ELR (cell line): ENCODE measurements at places on chromosomes 16 and 17.

- DNase-seq, result no peak
Measured at GRCh38 chr16:52568983-52569690, 22.2 kb upstream of the TOX3 start.

DNA sequence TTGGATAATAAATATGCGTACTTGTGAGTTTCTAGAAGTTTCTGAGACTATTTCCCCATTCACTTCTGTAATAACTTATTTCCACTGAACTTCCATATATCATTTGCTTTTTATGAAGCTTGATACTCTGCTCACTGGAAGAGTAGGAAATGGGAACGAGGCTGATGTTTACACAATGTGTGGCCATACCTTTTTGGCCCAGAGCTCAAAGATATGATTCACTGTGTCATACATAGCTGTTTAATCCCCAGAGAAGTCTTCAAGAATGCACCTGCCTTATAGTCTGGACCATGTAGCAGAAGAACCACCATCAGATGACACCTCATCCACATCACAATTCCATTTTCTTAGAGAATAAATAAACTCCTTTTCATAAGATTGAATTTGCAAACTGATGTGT is 40.3 kb upstream of the TEKT3 start:
- DNase-seq, result no peak

- peak; percentile 92 for DNase-seq
Measured at GRCh38 chr17:70184770-70185169, 15.4 kb downstream of the KCNJ2 start.

- DNase-seq, result peak; percentile 63
Measured at GRCh38 chr17:29588562-29589411, 661 bp downstream of the GIT1 start.

- DNase-seq, result no peak
Measured at GRCh38 chr17:53792997-53793396, 29.7 kb upstream of the KIF2B start.

DNA sequence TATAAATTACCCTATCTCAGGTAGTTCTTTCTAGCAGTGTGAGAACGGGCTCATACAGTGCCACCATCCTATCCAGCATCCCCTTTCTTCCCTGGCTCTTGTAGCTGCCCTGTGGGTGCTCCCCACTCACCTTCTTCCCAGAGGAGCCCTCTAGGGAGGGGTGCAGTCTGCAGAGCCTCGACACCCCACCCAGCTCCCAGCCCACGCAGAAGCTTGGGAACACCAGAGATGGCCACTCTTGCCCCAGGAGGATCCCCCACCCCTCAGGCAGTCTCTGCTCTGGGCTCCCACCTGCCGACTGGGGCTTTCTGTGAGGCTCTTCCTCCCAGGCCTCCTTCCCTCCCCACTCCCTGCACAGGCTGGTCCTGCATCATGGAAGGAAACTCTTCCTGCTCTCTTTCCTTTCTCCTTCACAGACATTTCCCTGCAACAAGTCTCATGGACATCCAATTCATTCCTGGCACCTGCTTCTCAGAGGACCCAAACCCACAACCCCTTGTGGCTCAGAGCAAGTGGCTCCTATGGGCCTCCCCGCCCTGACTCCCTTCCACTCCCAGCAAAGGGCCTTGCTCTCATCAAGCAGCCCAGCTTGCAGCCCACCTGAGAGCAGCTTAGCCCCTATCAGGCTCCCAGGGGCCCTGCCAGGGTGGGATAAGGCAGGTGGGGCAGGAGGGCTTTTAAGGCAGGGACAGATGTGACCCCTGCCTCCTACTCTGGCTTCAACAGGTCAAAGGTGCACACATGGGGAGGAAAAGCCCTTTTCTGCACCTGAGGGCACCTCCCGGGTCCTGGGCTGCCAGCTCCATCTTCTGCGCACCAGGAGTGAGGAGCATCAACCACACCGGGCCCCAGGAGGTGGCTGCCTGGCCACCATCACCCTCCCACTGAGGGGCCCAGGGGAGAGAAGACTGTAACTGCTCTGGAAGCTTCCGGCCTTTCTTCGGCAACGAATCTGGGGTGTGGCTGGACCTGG is 263.8 kb upstream of the TNRC6C start:
- no peak for DNase-seq

GRCh38 chr16:4583906-4584305 is 27.8 kb downstream of the C16orf96 start:
- no peak for DNase-seq

DNA sequence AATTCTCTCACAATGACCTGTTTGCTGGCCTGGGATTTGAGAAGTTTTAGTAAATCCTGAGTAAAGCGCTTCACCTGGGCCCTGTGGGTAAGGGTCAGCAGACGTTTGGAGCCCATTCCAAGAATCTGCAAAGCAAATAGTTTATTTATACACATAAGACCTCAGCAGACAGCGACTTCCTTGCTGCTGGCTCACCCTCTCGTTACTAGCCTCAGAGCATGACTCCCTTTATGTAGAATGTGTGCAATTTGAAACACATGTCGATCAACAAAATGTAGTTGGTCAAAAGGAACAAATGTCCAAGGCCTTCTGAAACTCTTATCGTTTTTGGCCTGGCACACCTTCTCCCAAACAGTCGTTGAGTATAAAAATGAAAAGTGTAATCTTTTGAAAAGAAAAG is 31.3 kb downstream of the MARF1 start:
- no peak for DNase-seq

- no peak for DNase-seq
Measured at GRCh38 chr17:79075861-79076406, 1.3 kb downstream of the ENGASE start.

DNA sequence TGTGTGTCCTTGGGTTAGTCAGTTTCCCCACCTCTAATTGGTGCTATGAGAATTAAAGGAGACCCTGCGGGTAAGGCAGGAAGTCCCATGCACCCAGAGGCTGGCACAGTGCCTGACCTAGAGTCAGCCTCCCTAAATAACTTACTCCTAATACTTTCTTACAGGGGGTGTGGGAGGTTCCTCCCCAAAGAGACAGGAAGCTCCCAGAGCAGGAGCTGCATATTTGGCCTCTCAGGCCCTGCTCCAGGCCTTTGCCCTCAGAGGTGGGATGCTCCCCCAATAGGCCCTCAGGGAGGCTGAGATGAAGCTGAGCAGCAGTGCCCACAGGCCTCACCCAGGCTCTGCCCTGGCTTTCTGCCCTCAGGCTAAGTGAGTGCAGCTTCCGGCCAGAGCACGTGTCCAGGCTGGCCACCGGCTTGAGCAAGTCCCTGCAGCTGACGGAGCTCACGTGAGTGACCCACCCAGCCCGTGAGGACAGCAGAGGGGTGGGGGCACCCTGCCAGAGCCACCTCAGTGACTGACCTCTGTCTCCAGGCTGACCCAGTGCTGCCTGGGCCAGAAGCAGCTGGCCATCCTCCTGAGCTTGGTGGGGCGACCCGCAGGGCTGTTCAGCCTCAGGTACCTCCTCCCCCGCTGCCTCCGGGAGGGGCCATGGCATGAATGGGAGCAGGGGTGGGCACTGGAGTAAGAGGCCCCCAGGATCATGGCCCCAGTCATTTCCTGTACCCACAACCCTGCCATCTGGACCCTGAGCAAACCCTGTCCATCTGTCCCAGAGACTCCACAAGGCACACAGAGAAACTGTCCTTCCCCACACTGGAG is 31.1 kb upstream of the CPNE2 start:
- DNase-seq, result peak; percentile 89

DNA sequence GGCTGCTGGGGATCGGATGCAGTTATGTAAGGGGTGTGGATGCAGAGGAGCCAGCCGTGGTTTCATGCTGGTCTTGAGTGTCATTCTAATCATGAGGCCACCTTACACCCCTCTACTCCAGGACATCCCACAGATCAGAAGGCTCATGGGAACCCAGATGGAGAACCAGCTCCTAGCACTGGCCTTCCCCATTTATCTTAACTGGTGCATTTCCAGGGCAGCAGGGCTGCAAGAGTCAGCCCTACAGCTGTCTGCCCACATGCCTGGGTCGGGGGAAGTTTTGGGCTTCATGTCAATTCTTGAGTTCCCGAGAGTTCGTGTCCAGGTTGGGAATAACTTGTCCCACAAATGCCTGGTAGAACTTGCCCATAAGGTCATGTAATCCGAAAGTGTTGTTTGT is 29.1 kb downstream of the RPTOR start:
- no peak for DNase-seq

DNA sequence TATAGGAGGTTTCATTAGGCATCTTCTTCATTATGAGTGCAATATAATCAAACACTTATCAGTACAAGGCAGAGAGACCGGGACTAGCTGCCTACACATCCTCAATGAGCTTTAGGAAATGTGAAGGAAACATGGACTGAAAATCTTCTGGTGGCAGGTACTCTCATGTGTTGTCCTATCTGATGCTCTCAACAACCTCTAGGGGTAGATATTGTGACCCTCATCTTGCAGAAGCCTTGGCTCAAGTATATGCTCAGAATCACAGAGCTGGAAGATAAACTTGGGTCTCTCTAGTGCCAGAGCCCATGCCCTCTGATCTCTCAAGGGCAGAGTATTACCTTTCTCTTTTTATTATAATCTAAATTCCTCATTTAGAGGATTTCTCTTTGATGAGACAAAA is 181.6 kb upstream of the C17orf78 start:
- no peak for DNase-seq

GRCh38 chr17:80181431-80181830 is 11.6 kb downstream of the CARD14 start:
- no peak for DNase-seq

- no peak for DNase-seq
Measured at GRCh38 chr17:17305281-17305801, 2.2 kb downstream of the NT5M start.

DNA sequence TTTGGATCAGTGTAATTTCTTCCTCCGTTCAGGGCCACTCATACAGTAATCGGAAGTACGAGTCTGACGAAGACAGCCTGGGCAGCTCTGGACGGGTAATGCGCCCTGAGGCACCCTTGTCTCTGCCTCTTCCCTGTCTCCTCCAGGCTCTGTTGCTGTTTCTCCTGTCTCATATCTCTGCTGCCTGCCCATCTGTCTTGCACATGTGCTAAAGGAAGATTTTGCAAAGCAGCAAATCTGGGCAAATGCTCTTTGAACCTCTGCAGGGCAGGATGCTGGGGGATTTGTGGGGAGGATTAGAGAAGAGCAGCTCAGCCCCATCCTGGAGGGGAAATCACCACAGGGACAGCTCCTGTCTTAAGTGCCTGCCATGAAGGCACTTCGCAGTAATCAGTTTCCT is 32.4 kb upstream of the POLR3E start:
- DNase-seq, result peak; percentile 23

DNA sequence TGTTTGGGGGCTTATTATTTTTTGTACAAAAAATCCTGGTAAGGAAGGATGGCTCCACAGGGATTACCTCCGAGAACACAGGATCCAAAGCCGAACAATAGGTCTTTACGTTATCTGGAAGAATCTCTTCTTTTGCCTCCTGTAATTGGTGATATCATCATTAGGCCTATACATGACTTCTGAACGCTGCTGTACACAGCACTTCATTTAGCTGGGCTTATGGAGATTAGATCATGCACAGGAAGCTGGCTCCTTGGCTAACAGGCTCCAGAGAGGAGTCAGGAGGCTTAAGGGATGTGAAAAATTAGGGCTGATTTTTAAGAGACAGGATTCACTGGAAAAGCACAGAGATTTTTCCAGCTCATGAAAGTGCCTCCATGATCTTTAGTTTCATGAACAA is 54.7 kb downstream of the TANGO6 start:
- no peak for DNase-seq

DNA sequence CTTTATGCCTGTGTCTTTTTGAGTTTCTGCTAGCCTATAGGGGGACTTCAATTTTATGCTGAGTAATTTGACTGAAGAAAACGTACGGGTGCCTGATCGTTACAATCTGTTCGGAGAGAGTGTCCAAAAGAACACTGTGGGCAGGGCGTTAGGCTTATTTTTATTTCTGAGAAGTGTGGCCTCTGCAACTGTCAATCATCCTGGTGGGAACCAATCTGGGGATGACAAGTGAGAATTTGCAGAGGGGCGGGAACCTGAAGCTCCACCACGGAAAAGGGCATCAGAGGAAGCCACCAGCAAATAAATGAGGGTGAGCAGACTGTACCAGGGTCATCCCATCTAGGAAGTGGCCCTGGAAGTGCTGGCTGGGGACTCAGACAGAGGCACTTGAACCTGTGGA is 12.0 kb upstream of the CDYL2 start:
- no peak for DNase-seq

DNA sequence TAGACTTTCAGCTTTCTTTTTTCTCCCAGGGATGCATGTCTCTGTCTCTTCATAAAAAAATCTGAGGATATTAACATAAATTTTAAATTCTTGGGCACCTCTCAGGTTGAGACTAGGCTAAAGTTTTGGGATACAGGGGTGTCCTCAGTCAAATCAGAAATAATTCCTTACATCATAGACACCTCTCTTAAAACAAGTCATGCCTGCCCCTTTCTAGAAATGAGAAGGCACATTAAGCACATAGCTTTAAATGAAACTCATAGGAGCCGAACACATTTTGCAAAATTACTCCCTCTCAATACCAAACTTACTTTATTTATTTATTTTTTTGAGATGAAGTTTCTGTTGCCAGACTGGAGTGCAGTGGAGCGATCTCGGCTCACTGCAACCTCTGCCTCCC is 67.3 kb upstream of the BCAR1 start:
- DNase-seq, result no peak

DNA sequence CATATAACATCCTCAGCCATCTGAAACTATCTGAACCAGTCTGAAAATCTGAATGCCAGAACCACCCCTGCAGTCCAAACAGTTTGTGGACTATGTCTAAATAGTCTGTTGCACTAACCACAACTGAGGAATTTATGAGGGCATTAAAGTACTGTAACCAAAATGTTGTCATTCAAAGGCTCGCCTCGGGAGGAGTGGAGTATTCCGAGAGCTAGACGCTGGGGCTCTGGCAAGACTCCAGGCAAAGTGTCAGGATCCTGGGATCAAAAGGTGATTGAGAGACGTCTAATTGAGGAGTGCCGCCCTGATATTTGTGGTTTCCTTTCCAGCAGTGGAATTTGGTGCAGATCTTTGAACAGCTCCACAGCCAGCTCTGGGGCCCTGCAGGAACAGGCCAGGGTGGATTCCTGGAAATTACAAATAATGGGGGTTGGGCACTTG is 142.9 kb upstream of the MYOCD start:
- peak; percentile 50 for DNase-seq

- no peak for DNase-seq
Measured at GRCh38 chr17:494601-495265, 142.1 kb upstream of the RPH3AL start.

DNA sequence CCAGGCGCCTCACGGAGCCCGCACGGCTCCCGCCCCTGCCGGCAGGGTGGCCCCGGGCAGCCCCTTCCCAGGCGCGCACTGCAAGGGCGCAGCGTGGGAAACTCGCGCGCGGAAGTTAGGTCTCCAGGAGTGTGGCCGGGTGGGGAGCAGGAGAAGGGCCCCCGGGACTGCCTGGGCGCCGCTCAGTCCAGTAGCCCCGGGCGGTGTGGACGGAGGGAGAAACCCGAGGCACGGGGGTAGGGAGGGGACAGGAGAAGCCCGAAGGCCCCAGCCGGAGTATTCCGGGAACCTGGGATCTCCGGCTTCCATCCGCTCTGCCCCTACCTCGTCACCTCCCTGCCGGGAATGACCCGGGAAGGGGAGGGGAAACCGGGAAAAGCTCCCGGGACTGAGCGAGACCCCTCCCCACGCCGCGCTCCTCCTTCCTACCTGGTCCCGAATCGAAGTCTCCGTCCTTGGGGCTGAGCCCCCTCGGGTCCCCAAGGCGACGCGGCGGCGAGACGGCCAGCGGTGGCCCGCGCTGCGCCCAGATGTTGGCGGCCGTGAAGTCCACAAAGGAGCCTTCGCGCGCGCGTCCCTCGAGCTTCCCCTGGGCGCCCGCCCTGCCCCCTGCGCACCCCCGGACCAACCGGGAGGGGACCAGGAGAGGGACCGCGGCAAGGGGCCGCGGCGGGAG is 418 bp downstream of the SOCS3 start:
- peak; percentile 61 for DNase-seq
